AG09309 (cell line): ENCODE measurements at places on chromosomes 7 and 10.
A peak's percentile ranks its signal among the peaks of the same experiment; 100 is the strongest.

GRCh38 chr10:74738542-74738941 is 87.9 kb upstream of the KAT6B start:
- DNase-seq: no peak

- no peak for DNase-seq
Observed at GRCh38 chr10:127434006-127434405, 115.1 kb upstream of the NPS start.

GRCh38 chr10:129969184-129969910 is 5.3 kb upstream of the EBF3 start:
- DNase-seq: no peak

DNA sequence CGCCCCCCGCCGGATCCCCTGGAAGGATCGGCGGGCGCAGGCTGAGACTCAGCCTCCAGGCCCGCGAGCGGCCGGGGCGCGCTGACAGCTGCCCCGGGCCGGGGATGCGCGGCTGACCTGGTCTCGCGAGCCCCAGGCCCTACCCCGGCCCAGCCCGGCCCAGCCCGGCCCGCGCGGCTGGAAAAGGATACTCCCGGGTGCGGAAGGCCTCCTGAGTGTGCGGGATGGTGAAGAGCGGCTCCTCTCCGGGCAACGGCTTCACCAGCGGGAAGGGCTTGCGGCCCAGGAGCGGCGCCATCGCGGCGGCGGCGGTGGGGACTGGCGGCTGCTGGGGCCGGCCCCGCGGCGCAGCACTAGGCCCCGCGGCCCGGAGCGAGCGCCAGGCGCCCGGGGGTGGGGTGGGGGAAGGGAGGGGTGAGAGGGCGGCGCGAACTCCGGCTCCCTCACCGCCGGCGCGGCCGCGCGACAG is 423 bp downstream of the BAZ1B start:
- no peak for DNase-seq

DNA sequence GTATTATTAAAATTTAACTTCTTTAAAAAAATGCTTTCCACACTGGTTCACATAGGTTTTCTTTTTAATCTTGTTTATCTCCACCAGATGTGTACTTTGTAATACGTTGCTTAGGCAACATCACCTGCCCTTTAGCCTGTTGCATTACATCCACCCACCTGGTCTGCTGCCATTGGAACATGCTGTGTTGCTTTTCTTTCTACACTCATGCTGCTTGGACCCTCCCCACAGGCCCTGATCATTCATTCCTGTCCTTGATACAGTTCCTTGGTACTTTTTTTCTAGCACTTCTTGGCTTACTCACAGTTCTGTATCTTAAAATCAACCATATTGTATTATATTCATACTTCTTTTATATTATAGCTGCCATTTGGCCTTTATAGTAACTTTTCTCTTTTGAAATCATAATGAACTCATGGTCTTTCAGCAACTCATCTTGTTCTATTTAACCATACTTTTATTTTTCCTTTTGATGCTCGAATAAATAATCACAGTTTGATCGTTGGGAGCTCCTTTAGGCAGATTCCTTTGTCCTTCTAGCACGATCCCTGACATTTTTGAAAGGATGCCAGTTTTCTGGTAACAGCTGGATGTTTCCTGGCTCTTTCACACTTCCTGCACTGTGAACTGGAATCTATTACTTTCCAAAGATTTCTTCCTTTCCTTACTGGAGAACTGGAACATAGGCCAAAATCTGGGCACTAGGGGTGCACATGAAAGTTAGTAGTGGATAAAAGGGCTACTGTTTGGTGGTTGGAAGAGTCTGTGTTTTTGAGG is 125.1 kb downstream of the CDK14 start:
- peak; percentile 52 for DNase-seq

DNA sequence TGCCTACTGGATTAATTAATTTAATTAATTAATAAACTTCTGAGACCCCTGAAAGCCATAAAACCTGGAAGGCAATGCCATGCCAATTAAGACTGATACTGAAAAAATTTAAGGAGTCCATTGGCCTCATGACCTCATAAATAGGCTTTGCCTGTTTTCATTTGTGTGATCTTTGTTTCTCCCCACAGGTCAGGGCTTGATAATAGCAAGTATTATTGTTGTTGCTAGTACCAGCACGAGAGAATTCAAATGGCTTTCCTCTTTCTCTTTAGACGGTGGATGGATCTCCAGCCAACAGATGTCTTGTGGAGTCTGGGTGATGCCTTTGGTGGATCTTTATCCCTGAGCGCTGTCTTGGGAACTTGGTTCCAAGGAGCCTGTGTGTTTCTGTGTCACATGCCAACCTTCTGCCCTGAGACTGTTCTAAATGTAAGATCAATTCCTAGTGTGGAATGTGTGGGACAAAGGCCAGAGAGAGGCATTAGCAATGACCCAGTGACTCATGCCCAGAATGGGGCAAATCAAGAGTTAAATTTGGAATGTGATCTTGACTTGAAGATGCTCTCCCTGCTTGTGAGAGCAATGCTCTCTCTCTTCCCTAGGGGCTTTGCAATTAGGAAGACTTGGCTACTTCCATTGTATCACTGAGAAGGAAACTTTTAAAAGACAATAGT is 17.7 kb downstream of the ACSM6 start:
- DNase-seq: no peak

GRCh38 chr7:154943906-154944305 is 59.0 kb downstream of the PAXIP1 start:
- DNase-seq: no peak

GRCh38 chr7:84389242-84389641 is 194.7 kb upstream of the SEMA3A start:
- DNase-seq: no peak

DNA sequence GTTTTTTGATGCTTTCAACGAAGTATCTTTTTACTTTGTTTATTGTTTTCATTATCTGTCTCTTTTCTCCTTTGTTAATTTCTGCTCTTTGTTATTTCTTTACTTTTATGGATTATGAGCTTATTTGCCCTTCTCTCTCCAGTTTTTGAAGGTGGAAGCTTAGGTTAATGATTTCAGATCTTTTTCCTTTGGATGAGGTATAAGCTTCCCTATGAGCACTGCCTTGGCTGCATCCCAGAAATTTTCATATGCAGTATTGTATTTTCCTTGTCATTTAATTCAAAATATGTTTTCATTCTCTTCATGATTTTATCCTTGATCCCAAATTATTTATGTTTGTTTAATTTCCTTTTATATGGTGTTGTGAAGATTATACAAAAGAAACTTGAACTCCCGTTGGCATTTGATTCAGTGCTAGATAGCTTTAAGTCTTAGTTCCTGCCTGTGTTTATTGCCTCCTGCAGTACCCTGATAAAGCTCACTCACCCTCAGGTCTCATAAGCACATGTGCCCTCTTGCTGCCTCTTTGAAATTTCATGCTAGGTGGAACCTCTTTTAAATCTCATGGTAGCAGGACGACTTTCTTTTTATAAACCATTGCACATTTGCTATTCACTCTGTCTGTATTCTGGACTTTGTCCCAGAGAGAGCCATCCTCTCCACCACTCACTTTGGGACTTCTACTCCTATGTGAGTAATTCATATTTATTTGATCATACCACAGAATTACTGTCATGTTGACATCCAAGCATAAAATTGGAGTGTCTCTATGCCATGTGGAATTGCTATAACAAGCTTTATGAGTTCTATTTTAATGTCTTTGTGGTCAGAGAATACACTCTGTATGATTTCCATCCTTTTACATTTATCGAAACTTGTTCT is 23.0 kb upstream of the CEP41 start:
- no peak for DNase-seq

DNA sequence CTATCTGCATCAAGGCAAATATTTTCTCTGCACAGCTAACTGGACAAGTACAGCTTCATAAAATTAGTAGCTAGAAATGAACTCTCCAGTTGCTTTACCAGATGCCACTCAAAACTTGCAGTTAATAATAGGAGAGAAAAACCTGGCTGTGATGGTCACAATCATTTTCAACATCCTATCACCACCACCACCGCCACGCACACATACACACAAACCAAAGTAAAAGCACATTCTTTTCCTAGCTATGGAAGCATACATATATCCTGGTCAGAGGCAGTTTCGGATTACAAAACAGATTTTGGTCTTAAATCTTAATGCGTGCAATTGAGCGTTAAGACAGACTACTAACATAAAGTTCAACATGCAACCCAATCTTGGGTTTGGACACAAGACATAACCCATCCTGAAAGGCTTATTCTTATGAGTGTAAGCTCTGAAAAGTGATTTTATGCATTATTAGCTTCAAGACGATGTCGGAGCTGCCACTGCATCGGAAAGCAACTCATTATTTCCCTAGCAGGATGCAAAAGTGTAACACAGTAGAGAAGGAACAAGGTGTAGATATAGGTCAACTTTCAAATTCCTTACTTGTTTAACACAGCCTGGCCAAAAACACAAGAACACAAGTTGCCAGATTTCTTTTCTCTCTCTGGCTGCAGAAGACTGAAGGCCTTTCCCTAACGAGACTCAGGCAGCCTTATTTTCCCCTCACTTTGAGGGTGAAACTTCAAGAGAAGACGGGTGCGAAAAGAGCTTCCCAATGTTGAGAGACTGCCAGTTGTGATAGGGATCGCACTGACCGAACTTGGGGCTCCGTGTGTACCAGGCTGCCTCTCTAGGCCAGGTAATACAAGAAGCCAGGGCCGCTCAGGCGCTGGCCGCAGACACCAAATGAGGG is 1.2 kb downstream of the CACUL1 start:
- DNase-seq: no peak

GRCh38 chr10:62108759-62109586 is 159.7 kb downstream of the RTKN2 start:
- DNase-seq: no peak

DNA sequence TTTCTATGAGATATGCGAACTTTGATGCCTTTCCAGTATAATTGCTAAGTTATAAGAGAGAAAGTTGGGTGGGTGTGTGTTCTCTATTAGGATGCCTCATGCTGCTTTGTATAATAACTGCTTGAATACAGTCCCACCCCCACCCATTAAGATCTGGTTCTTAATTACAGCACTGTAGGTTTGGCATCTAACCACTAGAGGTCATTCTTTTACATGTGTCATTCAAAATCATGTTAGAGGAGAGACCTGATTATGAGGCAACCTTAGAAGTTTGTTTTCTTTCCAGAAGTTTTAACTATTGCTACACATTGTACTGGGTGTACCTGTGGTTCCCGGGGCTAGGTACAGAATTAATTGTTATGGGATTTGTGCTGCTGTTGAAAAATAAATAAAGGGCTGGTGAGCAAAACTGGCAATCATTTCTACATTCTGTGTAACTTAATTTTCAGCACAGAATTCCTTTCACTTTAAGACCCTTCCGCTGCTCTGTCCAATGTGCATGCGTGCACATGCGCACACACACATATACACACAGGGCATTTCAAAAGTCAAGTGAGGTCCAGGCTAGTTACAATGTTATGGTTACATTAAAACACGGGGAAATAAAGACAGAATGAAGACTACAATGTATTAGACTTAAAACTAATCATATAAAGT is 1156.3 kb downstream of the SORCS3 start:
- DNase-seq: no peak

DNA sequence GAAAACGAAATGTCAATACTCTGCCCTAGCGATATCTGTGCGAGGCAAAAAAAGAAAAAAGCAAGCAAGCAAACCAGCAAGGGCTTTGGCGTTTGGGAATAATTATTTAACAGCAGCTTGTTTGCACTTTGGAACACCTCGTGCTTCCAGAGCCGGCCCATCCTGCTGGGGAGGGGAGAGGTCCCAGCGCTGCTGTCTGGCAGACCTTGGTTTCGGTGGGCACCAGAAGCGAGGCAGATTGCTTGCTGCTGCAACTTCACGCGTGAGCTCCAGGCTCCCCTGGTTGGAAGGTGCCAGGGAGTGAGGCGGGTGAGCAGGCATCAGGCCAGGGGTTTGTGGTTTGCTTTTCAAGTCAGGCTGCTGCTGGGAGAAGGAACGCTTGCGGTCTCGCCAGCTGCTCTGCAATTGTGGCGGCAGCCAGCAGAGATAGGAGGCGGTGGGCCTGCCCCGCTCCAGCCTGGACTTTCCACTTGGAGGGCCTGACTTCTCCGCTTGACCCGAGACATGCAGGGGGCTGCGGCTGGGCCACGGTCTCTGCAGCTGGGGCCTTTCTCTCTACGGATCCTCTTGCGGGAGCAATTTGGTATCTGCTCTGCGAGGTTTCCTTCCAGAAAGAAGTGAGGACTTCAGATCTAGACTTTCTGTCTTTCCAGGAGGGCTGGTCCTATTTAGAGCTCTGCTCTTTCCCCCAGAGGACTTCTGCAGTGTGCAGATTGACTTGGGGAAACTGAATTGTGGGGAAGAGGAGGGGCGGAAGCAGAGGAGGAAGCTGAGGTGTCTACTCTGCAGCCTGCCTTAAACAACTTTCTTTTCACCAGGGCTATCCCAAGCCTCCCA is 131.4 kb downstream of the PRPF18 start:
- DNase-seq: peak; percentile 67

- DNase-seq: no peak
Observed at GRCh38 chr10:86632009-86632800, 22.1 kb upstream of the OPN4 start.

- no peak for DNase-seq
Observed at GRCh38 chr10:67858971-67859370, 21.0 kb upstream of the DNAJC12 start.

- DNase-seq: no peak
Observed at GRCh38 chr7:100130608-100131453, 4.1 kb downstream of the MBLAC1 start.

DNA sequence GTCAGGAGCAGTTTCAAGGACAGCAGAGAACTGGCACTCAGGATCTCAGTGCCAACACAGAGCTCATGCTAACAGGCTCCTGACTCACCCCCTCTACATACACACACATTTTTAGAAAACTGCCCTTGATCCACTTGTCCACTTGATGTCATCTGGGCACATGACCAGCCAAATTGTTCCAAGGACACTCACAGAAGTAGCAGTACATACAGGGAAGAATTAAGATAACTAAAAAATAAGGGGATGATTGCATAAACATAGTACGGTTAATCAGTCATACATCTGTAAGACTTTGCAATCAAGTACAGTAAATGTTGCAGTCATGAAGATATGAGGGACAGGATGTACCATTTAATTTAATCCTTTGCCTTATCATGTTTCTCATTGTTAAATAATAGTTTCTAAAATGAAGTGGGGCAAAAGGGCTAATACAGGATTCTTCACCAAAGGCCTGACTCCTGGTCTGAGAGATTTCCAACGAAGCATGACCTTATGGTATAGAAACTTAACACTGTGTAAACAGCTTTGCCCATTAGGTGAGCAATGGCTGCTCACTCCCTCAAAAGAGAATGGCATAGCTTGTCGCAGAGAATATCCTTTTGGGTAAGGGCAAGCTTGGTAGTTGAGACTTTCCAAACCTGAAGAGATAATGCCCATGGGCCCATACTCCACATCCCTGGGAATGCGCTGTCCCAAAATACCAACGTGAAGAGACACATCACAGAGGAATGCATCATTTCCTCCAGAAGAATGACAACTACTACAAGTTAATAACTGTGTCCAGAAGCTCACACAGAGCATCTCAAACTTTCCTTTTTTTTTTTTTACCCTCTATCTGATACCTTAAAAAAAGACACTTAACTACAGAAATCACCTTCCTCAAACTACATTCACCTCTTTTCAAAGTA is 94.1 kb downstream of the ARMH3 start:
- DNase-seq: no peak

- no peak for DNase-seq
Observed at GRCh38 chr7:52752891-52753290, 282.5 kb upstream of the POM121L12 start.

GRCh38 chr10:80177781-80178636 is 27.3 kb downstream of the ANXA11 start:
- DNase-seq: no peak
